Activated CD8-positive, alpha-beta memory T cell treated with anti-CD3 and anti-CD28 coated beads, Interleukin-2, amount 10 ng/mL, durations not matched to agents 7 days and 5 days (primary cell): ENCODE measurements at places on chromosomes 5 and 9. TPM values are rescaled to one million over a fixed set of nuclear protein-coding genes. Genes with fewer than 3 reads are reported as not detected.

GRCh38 chr5:96439477-96440184 is 6.6 kb upstream of the PCSK1 start:
- DNase-seq, result no peak

The ADRB2 gene
- total RNA-seq, result 1.7 TPM

- no peak for DNase-seq
These were observed at the start of gene SVEP1 for GRCh38 chr9:110579034-110579861. TSS of gene SVEP1 (minus strand) at chr9:110579741. CDS start at chr9:110579543, 198 bp downstream.

GRCh38 chr5:139315056-139315615 is 21.6 kb downstream of the MATR3 start:
- DNase-seq, result no peak

GRCh38 chr9:121239071-121239470 is 28.9 kb upstream of the GSN start:
- no peak for DNase-seq

GRCh38 chr9:128636024-128636390 is 20.6 kb downstream of the DYNC2I2 start:
- no peak for DNase-seq

The NR5A1 gene
- not detected for total RNA-seq

The SLC6A18 gene
- not detected for total RNA-seq

- DNase-seq, result no peak
These were observed 6.1 kb downstream of the DNAJB5 start for GRCh38 chr9:34995670-34996060.

DNA sequence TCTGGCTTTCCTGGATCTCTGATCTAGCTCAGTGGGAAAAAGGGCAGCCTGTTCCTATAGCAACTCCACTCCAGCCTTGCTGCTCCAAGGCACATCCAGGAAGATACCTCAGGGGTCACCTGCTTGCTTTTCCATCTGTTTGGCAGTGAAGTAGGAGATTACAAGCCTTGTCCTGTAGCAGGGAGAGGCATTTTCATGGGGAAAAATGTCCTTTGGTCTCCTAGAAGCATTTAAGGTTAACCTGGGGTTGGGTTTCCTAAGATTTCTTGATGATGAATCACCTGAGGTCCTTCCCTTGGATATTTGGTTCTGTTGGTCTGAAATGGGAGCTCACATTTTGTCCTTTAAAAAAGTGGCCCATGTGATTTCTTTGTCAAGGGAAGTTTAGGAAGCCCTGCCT is 1.5 kb upstream of the TMEM174 start:
- no peak for DNase-seq

DNA sequence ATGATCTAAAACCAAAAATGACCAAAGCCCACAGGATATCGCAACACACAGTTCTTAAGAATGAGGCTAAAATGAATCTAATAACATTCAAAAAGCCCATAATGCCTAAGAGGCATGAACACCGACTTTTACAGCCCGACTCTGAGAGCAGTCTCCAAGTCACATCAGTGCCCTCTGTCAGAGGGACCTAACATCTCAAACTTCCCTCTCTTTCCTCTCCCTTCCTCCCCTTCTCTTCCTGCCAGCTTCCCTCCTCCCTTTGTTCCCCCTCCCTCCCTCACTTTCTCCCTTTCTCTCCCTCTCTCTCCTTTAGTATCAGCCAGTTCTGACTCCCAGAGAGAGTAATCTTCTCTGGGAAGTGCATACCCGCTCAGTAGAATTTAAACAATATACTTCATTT is 154.4 kb downstream of the GLIS3 start:
- DNase-seq, result no peak

The ENG gene
- 18.4 TPM for total RNA-seq

DNA sequence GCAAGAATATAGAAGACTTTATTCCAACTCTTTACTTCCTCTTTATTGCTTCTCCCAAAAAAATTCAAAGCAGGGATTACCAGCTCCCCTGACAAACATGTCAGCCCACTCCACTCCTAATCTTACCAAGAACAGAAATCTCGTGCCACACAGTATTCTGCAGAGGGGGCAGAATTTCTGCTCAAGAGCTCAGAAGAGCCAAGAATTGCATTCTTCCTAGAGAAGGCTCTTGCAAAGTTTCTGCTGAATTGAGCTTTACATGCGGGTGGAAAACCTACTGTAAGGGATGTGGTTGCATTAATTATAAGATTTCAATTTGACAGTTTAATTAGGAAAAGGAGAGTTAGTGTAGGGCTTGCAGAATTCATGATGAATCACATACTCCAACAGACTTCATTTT is 428.5 kb downstream of the CETN3 start:
- DNase-seq, result no peak

The MGAT1 gene
- 142 TPM for total RNA-seq

GRCh38 chr5:177384134-177384533 is at the start of gene SLC34A1:
TSS of gene SLC34A1 (plus strand) at chr5:177384434. CDS start at chr5:177385742, 1,308 bp downstream.
- DNase-seq, result no peak

DNA sequence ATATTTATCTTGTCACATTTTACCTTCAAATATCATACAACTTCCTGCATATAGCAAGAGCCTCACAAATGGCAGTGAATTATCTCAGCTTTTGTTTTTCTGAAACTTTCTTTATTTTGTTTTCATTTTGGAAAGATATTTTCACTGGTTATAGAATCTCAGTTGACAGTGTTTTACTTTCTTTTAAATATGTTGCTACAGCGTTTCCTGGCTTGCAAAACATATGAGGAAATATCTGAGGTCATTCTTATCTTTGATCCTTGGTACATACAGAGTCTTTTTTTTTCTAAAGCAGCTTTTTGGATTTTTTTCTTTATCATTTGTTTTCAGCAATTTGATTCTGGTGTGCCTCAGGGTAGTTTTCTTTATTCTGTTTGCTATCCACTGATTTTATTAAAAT is 77.6 kb upstream of the CEP78 start:
- DNase-seq, result no peak

The GTF2H2C gene
- total RNA-seq, result 34.5 TPM

DNA sequence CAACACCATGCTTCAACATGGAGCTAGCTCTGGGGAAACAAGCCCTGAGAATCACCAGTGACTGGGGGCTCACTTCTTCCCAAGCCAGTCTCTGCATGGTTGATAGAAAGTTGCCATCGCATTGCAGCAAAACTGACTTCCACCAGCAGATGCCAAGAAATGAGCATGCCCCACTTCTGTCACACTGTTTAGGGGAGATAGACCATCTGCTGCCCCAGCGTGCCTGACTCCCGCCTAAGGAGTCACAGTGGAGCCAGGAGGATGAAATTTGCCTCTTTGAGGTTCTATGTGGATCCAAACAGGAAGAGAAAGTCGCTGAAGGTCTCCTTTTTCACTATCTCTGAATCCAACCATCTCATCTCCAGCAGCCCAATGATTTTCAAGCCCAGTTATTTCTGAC is 116.7 kb upstream of the SLIT3 start:
- no peak for DNase-seq

GRCh38 chr5:150017226-150018005 is 16.9 kb downstream of the HMGXB3 start:
- DNase-seq, result no peak

The PCDH12 gene
- 0.19 TPM for total RNA-seq

- DNase-seq, result no peak
These were observed 197.1 kb upstream of the HMHB1 start for GRCh38 chr5:143614831-143615230.

DNA sequence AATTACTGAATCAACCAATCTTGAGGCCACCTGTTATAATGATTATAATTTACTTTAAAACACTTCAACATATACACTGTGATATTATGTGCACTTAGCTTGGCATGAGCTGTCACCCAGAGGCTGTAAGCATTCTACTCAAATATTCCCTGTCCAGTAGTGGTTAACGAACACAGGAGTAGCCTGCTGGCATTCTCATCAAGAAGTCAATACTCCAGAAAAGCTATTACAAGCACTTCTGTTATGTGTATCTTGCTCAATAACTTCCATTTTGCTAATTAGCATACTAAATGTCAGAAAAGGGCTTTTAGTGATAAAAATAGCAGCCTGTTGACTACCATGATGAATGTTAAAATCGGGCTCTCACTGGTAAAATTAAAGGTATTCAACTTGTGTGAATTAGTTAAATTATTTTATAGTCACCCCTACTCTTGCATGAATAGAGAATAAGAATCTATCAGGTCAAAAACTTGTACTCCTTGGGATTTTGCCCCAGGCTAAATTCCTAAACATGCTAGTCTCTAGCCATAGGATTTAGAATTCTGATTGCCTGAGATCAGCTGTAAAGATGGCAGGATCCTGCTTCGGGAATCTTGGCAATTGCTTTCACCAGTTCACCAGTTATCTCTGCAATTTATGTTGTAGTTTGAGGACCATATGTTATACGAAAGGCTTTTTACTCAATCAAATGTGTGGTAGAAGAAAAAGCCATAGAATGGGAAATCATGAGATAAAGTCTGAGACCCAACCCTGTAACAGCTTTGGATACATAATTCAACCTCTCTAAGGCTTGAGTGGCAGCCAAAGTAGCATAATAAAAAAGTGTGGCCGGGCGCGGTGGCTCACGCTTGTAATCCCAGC is 43.4 kb upstream of the PAM start:
- DNase-seq, result no peak

The CCDC171 gene
- 2.5 TPM for total RNA-seq
